ENCODE measurements at places on chromosomes 6 and 20.

DNA sequence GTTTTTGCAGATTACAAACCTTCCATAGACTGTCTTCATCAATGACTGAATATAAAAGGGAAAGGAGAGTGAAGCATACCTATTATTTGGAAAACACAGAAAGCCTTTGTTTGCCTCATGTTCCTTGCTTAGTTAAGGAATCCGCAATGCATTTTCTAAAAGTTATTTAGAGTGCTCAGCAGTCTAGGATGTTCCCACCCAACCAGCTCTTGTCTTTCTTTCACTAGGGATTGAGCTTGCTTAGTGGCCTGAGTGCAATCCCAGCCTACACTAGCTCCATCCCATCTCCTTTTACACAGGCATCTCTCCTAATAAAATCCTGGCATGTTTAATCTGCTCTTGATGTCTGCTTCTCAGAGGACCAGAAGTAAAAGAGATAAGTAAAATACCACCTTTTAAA lies 850.5 kb upstream of the GJE1 start:
- no peak for DNase-seq

DNA sequence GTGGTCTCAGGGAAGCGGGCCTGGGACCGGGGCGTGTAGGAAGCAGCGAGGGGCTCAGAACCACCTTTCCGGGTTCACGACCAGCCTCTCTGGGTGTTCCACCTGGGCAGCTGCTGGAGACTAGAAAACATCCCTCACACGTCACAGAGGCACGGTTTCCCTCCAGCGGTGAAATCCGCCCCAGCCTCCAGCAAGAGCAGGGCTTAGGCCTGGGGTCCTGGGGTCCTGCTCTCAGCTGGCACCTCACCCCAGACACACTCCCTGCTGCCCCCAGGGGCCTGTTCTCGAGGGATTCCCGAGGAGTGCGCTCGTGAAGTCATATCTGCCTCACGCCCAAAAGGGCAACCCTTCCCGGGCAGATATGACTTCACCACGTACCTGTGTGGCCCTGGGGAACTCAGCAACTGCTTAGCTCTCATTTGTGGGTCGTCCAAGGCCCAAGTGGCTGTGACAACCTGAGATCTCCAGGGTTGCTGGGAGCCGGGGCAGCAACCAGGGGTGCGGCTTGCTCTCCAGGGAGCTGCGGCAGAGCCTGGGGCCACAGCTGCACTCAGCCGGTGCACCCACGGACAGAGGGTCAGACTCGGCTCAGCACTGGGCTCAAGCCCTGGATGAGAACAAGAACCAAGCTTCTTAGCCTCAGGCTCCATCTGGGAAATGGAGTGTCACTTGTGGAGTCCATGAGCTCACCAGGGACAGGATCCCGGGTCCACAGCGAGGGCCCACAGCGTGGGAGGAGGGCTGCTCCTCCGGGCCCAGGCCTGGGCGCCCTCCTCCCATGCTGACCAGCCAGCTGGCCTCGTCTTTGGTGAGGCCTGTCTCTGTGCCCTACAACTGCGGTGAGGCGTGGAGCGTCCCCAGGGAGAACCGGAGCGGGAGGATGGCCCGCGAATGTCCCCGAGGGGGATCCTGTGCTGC lies 661 bp downstream of the FNDC11 start:
- no peak for DNase-seq

GRCh38 chr6:24666097-24666640 lies 530 bp downstream of the TDP2 start:
- DNase-seq, result peak; percentile 49

DNA sequence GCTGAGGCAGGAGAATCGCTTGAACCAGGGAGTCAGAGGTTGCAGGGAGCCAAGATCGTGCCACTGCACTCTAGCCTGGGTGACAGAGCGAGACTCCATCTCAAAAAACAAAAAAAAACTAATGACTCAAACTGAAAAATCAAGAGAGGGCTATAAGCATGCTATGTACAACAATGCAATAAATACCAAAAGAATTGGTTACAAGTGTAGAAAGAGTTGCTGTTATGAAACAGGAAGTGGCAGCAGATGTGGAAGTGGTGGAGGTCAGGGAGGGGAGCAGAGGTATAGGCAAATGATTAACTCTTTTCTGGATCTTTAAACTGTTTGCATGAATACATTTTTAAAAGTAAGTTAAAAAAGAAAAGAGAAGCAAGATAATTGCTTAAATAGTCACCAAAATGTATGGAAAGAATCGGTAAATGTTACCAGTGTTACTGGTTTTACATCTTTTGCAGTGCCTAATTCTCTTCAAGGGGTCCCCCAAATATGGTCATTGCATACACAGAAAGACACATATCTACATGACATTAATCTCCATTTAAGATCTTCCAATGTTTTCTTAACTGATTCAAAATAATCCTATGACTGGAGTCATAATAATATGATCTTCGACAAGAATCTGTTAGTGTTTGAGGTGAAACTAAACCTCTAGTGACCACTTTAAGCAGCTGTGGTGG lies 15.0 kb downstream of the CALHM6 start:
- no peak for DNase-seq

DNA sequence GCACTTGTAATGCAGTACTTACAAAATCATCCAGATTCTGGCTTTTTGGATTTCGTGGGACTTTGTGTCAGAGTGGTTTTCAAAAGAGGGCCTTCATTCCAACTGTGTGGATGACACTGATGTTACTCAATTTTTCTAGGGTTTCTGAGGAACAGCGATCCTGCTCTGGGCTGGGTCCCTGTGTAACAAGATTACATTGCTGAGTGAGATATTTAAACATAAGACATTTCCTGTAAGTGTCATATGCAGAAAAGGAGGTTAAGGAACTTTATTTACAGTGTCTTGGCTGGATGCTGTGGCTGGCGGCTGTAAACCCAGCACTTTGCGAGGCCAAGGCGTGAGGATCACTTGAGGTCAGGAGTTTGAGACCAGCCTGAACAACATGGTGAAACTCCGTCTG lies 6.7 kb downstream of the ZFAND3 start:
- no peak for DNase-seq

- no peak for DNase-seq
These were observed 32.3 kb downstream of the FOXP4 start for GRCh38 chr6:41578217-41579087.

DNA sequence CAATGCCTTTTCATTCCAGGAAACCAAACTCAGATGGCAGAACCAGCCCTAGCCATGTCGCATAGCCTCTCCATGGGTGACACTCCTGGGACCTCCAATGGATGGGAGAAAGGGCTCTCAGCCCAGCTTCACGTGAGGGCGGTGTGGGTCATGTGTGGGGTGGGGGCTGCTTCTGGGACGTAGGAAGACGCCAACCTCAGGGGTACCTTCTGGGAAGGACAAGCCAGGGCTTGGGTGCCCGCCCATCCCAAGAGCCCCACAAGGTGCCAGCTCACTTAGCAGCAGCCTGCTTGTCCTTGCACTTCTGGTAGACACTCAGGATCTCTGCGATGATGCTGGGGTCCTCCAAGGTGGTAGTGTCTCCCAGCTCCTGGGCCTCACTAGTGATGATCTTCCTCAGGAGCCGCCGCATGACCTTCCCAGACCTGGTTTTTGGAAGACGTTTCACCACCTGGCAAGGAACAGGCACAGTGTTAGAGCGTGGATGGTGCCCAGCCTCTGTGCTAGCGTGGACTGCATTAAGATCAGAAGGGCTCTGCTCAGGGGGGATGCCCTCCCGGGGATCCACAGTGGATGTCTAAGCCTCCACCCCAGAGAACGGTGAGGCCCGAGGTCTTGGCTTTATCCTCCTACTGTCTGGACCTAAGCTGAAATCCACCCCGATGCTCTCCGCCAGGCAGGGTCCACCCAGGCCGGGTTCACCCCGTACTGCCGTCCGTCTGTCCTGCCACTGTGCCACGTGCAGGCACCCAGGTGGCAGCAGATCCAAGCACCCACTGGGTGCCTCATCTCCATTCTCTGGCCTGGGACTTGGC lies 15.1 kb upstream of the APMAP start:
- no peak for DNase-seq

- no peak for DNase-seq
These were observed 9.6 kb downstream of the CLDN20 start for GRCh38 chr6:155273431-155273830.

GRCh38 chr20:31909253-31910070 lies 39.0 kb downstream of the TTLL9 start:
- DNase-seq, result no peak

DNA sequence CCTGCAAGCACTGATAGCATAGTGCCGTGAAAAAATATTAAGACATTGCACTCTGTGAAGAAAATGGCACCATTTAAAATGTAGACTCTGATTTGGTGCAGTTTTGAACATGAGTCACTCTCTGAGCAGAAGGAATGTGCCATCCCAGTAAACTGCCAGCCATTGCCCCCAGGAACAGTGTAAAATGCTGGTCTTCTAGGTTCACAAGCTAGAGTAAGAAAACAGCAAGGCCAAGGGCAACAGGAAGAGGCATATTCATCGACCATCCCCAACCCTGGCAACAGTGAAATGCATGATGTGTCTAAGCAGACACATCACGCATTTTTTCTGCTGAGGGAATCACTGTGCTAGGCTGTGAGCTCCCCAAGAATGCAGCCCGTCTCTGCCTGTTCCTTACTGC lies 163.2 kb upstream of the RIN2 start:
- DNase-seq, result no peak

GRCh38 chr20:4401601-4402000 lies 320.1 kb upstream of the PRND start:
- no peak for DNase-seq

- DNase-seq, result no peak
These were observed 59.4 kb upstream of the SCP2D1 start for GRCh38 chr20:18754030-18754652.

DNA sequence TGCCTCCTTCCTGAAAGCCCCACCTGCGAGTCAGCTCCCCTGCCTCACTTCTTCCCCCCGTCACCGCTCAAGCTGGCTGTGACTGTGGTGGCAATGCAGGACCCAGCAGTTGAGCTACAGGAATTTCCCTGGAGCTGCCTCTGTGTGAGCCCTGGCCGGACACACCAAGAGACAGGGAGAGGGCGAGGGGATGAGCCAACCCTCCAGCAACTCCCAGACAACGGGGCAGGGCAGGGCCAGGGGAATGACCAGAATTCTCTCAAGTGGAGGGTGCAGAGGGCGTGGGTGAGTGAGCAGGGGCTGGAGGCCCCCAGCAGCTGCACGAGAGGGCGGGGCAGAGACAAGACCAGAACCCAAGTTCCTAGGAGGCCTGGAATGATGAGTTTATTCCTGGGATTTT lies 4.9 kb upstream of the ARFGAP1 start:
- DNase-seq, result no peak

GRCh38 chr20:21175433-21175832 lies 49.6 kb downstream of the KIZ start:
- no peak for DNase-seq

DNA sequence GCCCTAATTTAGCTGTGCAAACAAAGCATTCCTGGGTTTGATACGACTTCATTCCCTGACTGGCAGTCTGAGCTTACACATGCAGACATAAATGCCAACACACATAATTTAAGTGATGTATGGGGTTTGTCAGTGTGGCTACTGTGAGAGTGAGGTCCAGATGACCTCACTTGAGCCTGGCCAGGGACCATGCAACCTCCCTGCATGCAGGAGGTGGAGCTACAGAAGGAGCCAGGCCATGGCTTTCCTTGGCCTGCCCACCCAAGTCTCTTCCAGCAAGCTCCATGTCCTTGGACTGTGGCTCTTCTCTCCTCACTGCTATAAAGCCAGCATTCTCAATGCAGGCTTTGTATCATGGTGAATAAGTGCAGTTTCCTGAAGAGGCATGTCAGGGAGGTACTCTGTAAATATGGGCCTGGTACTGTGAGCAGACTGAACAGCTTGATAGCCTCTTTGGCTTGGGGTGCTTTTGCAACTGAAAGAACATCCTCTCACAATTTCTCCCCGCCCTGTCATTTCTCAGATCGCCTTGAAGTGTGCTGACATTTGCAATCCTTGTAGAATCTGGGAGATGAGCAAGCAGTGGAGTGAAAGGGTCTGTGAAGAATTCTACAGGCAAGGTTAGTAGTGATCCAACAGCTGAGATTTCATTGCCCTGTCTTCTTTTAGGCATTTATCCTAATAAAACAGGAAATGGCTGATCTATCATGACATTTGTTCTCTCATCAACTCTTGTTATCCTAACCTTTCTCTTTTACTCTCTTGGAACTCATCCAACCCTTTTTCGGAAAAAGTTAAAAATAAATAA lies 69.2 kb downstream of the MTFR2 start:
- DNase-seq, result no peak

DNA sequence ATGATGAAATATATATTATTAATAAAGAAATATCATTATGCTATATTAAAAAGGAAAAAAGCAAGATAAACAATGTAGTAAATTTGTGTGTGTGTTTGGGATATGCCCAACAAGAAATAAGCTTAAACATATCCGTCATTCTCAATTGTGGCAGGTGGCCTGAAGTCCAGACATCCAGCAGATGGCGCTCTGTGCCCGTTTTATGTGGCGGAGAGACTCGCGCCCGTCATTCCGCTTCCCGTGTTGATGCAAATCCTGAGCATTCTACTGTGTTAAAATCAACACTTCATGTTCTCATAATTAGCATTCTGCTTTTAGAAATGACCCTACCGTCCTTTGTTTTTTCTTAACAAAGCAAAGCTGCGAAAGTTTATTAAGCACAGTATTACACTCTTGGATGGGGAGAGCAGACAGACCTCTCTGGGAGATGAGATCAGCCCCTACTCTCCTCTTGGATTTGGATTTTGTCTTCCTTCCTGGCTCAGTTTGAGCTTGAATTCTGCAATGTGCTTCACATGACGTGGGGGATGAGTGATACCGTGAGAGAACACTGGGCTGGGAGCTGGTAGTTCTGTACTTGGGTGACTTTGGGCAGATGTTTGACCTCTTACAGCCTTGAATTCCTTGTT lies 125.8 kb downstream of the MCHR2 start:
- DNase-seq, result peak; percentile 63

GRCh38 chr6:104046426-104046825 lies 813.3 kb downstream of the HACE1 start:
- DNase-seq, result no peak

- no peak for DNase-seq
These were observed 48.9 kb downstream of the ELOVL2 start for GRCh38 chr6:10995114-10995707.

DNA sequence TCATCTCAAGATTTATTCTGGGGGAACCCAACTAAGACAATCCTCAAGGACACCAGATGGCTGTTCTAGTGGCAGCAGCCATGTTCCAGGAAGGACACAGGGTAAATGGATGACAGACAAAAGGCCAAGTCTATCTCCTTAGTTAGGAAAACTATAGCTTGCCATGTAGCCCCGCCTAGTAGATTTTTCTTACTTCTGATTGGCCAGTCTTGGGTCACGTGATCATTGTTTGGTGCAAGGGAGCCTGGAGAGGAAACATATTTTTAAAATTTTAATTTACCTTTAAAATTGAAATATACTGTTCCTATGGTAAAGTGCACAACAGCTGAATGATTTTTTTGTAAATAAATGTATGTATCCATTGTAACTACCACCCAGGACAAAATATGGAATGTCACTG lies 4.4 kb upstream of the KCNS1 start:
- no peak for DNase-seq

Measured in CD4-positive, alpha-beta T cell treated with Interleukin-2 at 100 ng/mL for 4 hours (primary cell).